ENCODE measurements at places on chromosomes 4 and X. TPM values are rescaled to one million over a fixed set of nuclear protein-coding genes. Genes with fewer than 3 reads are reported as not detected.
A peak's percentile ranks its signal among the peaks of the same experiment; 100 is the strongest.

DNA sequence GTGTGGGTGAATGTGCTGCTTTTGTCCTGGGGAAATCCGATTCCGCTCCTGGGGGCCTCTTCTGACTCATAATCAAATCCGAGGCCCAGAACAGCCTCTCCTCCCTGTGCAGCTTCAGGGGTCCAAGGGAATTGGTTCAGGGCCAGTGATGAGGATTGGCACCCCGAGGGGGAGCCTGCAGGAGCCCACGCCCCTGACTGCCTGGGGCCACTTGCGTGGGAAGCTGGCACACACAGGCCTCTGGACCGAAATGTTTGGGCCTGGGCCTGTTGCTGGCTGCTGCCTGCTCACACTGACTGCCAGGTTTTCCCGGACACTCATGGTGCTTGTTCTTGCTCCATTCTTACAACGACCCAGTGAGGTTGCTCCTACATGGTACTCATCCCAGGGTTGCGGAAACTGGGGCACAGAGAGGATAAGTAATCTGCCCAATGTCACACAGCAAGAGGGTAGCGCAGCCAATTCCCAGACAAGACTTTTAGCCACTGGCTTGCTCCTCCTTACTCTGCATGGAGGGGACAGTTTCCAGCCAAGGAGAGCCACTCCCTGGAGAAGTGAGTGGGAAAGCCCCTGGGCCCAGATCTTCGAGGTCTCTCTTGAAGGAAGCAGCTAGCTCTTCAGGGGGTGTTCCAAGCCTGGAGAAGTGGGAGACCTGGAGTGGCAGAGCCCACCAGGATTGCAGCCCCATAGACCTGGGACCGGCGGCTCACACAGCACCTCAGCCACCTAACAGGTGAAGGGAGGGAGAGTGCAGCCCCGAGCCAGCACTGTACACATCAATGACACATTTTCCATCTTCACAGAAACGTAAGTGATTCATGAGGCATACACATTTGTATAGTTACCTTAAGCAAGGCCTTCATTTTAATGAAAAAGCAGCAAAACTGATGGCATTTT, 20.3 kb downstream of the CFAP99 start:
- DNase-seq: no peak

The PAGE2 gene
- total RNA-seq: not detected

The HPRT1 gene
- total RNA-seq: 14.2 TPM

DNA sequence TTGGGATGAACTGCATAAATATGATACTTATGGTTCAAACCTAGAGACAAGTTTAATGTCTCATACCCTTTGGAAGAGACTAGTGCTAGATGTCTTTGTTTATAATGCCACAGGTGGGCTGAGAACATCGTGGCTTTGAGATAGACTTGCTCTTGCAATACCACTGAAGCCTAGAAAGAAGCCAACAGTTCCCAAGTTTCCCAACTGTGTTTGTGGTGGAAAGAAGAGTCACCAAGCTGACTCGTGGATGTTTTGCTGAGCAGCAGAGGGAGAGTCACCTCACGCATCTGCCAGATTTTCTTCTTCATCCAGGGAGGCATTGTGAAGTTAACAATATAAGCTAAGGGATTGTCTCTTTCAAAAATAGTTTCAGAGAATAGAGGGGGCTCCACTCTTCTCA, 1076.2 kb downstream of the C4orf33 start:
- DNase-seq: no peak

The SMARCA1 gene
- total RNA-seq: 90.7 TPM

GRCh38 chrX:140064993-140065392, 99.7 kb upstream of the CXorf66 start:
- DNase-seq: no peak

The HERC6 gene
- total RNA-seq: 18.1 TPM

The MAML3 gene
- total RNA-seq: 7.0 TPM

DNA sequence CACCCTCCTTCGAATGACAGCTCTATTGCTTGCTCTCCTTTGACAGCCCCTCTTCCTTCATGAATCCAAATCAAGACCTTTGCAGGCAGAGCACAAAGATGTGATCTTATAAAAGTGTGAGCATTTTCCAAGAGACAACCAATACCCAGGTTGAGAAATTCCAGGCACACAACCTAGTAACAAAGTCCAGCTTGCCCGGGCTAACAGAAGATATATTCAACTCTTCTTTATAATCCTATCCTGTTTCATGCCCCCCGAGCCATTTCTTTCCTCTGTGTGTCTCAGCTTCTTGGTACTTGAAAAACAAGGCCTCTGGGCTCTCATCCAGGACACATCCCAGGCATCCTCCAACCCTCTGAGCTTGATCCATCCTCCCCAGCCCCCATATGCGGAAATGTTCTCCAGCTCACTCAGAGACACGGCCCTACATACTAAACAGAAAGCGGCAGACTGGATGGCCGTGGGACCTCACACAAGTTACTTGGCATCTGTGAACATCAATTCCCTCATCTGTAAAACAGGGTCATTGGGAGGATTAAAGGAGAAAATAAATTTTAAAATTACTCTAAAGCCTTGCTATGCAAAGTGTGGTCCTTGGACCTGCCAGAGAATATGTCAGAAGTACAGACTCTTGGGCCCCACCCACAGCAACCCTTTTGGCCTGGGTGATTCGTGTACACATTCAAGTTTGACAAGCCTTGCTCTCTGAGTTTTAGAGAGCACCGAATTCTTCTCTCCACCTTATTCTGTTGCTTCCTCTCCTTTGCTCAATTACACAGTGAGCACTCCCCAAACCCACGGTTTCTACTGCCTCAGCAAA, 627.0 kb downstream of the BCOR start:
- peak; percentile 84 for DNase-seq

The GUCY1A1 gene
- 47.1 TPM for total RNA-seq

- no peak for DNase-seq
Observed at GRCh38 chr4:26162101-26162500, 158.7 kb upstream of the RBPJ start.

The SPATA4 gene
- total RNA-seq: not detected

DNA sequence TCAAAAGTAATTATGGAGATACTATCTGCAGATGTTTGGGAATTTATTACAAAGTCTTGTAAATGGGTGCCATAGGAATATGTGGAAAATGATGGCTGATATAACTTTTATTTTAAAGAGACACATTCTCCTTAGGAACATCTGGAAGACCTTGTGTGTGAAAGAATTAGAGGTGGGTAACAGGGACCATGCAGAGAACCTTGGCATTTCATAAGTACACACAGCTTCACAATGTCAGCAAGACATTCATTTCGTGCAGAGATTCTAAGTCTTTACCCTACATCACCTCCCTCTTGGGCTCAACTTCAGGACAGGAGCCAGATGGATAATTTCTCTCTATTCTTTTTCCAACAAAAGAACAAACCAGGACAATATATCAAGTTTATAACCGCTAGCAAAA, 458.1 kb upstream of the INTU start:
- DNase-seq: no peak

GRCh38 chrX:134908356-134908755, 82.4 kb upstream of the SMIM10 start:
- peak; percentile 21 for DNase-seq

GRCh38 chr4:175671491-175671934, 140.6 kb downstream of the GPM6A start:
- peak; percentile 14 for DNase-seq

The HSFX1 gene
- total RNA-seq: 2.9 TPM

DNA sequence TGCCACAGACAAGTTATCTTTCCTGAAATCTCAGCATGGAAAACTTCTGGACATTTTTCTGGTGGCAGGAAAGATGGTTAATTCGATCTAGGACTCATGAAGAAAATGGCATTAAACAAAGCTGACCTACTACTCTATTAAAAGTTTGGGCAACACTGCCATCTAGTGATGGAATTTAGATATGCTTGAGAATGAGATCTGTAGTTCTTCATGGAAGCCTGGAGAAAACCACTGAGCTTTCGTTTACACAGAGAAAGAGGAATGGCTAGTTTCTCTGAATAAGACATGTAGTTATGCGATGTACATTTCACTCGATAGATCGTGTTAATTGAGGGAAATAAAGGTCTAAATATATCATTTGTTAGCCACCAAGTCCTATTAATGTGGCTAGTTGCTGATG, 51.7 kb upstream of the CHRDL1 start:
- DNase-seq: peak; percentile 88

GRCh38 chr4:49032440-49033161, 46.5 kb downstream of the CWH43 start:
- DNase-seq: no peak

The MAGEC1 gene
- not detected for total RNA-seq

- DNase-seq: peak; percentile 54
Observed at GRCh38 chrX:152915541-152916241, 17.8 kb downstream of the ZNF185 start.

GRCh38 chr4:86935853-86936733, 1.3 kb downstream of the AFF1 start:
- peak; percentile 27 for DNase-seq

The MAGEE2 gene
- total RNA-seq: not detected

- DNase-seq: no peak
Observed at GRCh38 chr4:181030961-181031360, 1212.2 kb upstream of the TENM3 start.

- DNase-seq: peak; percentile 5
Observed at GRCh38 chrX:12319003-12319519, 180.8 kb downstream of the FRMPD4 start.

Measured in tongue (tissue), 3 donors.